NCI-H1417 treated with DMSO at 0.1 percent for 48 hours (cell line): ENCODE measurements at places on chromosomes 16 and 17.
A peak's percentile ranks its signal among the peaks of the same experiment; 100 is the strongest.

- DNase-seq: peak; percentile 76
Measured at GRCh38 chr17:7204828-7205461, 14.7 kb downstream of the DLG4 start.

DNA sequence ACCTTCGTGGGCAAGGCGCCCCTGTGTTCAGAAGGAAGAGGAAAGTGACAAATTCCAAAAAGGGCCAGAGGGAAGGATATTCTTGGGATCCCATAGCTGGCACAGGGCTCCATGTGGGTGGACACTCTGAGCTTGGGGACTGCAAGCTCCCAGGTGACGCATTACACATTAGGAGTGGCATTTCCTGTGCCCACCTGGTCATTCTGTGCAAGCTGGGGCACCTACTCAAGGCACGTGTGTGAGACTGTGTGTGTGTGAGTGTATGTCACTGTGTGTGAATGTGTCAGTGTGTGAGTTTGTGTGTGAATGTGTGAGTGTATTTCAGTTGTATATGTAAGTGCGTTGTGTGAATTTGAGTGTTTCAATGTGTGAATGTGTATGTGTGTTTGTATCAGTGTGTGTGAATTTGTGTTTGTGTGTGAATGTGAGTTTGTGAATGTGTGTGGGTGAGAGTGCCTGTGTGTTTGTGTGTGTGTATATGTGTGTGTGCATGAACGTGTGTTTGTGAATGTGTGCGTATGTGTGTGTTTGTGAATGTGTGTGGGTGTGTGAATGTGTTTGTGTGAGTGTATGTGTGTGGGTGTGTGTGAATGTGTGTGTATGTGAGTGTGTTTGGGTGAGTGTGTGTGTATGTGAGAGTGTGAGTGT lies 1.6 kb upstream of the CD300A start:
- DNase-seq: no peak

- no peak for DNase-seq
Measured at GRCh38 chr16:87929986-87930385, 6.3 kb downstream of the CA5A start.

- DNase-seq: no peak
Measured at GRCh38 chr16:48101069-48101674, 54.6 kb downstream of the ABCC12 start.

DNA sequence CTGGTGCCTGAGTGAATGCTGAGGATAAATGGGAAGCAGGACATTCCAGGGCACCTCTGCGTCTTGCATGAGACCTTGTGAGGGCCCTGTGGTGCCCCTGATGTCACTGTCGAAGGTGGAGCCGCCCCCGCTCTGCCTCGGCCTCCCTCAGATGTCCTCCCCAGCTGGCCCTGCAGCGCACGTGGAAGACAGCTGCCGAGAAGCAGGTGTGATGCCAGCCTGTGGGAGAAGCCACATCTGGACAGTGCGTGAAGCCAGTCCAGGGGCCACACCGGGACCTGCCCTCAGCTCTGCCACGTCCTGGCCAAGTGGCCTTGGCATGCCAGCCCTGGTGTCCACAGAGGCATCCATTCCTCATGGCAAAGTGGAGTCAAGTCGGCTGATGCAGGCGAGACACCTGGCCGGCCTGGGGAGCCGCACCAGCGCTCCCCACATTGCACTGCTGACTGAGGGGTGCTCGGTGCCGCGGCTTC lies 21.6 kb upstream of the METRNL start:
- DNase-seq: no peak

GRCh38 chr16:54053891-54054820 lies 232.4 kb downstream of the IRX3 start:
- DNase-seq: peak; percentile 79

DNA sequence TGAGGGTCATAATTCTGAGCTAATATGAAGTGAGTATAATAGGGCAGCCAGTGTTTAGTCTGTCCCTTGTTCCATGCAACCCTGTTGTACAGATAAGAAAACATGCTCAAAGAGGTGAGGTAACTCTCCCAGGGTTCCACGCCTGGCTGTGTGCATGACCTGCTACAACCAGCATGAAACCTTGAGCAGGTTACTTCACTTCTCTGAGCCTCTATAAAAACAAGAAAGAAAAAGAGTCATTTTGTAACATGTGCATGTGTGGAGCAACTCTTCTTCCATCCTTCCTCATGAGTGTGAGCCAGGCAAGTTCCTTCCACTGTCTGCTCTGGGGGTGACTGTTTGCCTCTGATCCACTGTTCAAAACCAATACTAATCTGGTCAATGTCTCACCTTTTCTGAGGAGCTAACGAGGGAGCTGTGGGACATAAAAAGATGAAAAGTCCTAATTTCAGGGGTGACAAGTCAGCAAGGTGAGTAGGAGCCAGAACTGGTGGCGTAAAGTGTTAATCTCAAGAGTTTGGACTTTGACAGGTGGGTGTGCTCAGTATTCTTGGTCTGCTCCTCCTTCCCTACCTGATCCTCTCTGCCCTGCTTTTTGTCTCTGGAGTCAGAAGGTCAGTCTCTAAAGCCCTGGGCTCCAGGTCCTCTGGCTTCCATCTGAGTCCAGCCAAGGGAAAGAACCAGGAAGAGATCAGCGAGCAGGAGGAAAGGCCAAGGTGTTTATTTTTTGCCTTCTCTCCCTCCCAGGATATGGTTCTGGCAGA lies 21.5 kb downstream of the GFOD2 start:
- DNase-seq: no peak

DNA sequence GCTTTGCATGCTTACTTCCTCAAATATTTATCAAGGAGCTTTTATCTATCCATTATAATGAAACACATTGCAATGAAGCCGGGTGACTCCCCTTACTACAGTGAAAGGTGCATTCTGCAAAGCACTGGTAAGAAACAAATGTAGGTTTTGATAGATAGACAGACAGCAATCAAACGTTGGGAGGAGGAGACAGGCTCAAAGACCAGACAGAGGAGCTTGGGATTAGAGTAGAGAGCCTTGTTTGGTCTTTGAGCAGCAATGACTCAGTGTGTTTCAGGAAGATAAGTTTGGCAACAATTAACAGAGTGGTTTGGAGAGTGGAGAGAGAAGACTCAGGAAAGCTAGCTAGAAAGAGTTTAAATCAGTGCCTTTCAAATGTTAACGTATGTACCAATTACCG lies 68.8 kb downstream of the ZNF18 start:
- no peak for DNase-seq

DNA sequence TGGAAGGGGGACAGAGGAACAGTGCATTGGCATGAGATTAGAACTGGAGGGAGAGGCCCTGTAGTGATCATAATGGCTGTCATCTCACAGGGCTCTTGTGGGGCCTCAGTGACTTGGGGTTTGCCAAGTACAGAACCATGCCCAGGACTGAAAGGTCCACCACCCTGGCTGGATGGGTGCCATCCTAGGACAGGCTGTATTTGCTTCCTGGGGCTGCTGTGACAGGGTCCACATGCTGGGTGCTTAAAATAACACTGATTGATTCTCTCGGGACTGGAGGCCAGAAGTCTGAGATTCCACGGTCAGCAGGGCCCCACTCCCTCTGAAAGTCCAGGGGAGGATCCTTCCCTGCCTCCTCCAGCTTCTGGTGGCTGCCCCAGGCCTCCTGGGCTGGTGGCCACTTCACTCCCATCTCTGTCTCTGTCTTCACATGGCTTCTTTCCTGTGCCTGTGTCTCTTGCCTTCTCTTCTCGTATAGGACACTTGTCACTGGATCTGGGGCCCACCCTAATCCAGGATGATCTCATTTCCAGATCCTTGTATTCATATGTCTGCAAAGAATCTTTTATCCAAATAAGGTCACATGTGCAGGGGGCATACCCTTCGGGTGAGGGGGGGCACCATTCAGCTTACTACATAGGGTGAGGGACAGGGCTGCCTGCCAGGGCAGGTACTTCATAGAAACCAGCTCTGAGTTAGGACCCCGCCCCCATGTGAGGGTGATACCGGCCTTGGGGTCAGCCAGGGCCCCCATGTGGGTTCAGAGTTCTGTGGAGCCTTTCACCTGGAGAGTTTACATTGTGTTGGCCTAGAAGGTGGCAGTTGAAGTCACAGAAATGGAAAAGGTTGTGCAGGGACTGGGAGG lies 52.6 kb downstream of the USP22 start:
- DNase-seq: no peak

DNA sequence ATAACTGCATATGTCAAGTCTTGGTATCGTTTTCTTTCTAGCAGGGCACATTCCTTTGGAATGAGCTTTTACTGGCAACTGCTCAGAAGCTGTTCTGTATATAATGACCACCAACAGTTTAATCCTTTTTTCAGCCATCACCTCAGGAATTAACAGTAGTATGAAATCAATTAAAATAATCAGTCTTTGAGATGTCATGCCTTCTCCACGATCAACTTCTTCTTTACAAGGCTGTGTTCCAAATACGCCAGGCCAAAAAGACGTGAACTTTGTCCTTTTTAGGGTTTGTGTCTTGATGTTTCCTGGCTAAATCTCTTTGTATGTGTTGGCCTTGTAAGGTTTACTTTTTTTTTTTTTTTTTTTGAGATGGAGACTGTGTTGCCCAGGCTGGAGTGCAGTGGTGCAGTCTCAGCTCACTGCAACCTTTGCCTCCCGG lies 54.9 kb downstream of the ABCC1 start:
- DNase-seq: no peak

GRCh38 chr17:75288770-75289114 lies 491 bp downstream of the SLC25A19 start:
- no peak for DNase-seq
